Stimulated activated CD4-positive, alpha-beta T cell treated with anti-CD3 and anti-CD28 coated beads, TNF-alpha, amount 100 ng/mL, for 1 hour (primary cell): ENCODE measurements at places on chromosomes 13 and 19.

DNA sequence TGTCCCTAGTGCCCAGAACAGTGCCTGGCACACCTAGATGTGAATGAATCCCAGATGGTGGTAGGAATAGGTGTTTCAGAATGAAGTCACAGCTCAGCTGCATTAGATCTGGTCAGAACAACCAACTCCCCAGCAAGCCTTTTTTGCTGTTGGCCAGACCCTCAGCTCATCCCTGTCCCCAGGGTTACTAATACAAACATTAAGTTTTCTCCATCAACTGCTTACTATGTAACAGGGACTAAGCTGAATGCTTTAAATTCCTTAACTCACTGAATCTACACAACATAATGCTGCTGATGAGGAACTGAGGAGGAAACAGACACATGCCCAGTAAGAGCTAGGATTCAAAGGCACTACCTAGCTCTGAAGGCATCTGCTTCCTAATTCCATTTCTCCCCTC is 18.8 kb downstream of the SMG9 start:
- DNase-seq, result no peak

GRCh38 chr19:52638601-52639000 is 446 bp upstream of the ZNF83 start:
- no peak for DNase-seq

- DNase-seq, result no peak
Measured at GRCh38 chr13:80962855-80963254, 621.9 kb upstream of the SPRY2 start.

DNA sequence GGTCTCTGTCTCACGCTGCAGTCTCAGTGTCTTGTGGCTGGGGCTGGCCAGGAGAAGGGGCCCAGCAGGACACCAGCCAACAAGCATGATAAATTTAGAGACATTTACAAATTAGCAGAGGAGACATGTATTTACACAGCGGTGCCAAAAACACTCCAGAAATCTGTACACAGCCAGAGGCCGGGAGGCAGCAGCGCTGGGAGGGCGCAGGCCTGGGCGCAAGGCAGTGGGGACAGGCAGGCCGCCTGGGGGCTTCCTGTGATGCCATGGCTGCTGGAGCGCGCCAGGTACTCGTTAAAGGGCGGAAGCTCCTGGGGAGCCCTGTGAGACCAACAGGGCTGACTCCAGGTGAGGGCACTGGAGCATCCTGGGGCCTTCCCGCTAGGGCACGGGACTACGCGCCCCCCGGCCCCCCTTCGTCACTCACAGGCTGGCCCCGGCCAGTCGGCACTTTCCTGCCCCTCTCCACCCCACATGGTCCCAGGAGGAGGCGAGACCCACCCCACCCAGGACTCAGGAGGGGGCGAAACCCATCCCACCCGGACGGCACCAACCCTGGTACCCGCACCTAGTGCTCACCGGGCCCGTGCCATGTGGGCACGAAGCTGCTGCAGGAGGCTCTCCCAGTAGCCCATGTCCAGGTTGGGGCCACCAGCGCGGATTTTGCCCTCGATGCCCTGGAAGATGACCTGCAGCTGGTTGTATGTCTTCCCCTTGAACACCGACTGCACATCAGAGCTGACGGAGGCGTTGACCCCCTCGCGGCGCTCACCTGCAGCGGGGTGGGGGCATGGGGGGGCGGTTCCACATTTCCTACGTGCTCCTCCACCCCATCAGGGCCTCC is 7.4 kb upstream of the TBXA2R start:
- no peak for DNase-seq

DNA sequence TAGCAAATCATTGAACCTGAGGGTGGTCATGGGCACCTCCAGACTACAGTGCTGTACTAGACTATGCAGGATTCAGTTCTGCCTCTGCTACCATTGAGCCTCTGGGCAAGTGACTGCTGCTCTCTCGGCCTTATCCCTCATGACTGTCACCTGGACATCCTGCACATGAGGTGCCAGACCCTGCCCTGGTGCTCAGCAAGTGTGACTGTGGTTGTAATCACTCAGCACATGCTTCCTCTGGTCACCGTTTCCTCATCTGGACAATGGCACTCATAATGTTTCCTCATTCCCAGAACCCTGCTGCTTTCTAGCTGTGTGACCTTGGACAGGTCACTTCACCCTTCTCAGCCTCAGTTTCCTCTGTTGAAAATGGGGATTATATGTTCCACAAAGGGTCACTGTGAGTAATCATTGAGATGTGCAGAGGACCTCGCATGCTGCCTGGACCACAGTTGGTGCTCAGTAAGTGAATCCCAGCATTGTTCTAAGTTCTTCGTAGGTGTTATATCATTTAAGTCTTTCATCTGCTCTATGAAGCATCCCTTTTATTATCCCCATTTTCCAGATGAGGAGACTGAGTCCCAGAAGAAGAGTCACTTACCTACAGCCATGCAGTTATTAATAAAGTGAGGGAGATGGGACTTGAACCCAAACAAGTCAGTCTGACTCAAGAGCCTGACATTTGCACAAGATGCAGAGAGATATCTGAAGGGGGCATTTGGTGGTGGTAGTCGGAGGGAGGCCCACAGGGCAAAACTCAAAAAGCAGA is 3.2 kb downstream of the SYT3 start:
- DNase-seq, result no peak

GRCh38 chr13:99206873-99207272 is 6.2 kb downstream of the UBAC2 start:
- DNase-seq, result no peak

DNA sequence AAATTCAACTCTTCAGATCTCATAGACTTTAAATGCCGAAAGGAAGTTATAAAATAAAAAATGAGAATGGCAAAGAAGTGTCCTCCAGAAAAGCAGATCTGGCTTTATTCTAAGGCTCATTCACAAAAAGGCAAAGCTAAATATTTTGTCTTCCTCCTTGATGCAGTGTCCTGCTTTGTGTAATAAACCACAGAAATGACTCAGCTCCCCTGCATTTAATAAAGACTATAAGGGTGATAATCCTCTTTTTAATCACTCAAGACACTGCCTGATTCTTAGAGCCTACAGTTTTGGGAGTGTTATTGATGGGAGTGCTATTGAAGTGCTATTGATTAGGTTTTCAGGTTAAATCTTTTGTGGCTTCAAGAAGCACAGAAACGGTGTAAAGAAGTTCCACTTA is 482.0 kb downstream of the PCDH20 start:
- DNase-seq, result no peak

- no peak for DNase-seq
Measured at GRCh38 chr19:41999071-41999877, 5.2 kb upstream of the ATP1A3 start.

DNA sequence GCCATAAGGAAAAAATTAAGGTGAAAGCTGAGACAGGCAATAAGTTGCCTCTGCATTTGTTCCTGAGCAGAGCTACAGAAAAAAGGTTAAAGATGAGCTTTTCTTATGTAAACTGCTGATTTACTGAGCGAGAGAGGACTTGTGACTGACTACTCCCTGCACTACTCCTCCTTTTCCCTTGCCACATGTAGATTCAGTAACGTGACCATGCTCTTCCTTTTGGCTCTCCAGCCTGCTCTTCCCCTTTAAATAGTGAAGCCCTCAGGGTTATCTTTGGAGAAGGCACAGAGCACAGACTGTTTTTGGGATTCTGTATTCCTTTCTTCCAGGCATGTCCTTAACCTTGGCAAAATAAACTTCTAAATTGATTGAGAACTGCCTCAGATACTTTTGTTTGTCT is 630.2 kb downstream of the UQCRFS1 start:
- DNase-seq, result no peak

GRCh38 chr13:114067886-114068651 is 64.4 kb downstream of the RASA3 start:
- DNase-seq, result no peak

DNA sequence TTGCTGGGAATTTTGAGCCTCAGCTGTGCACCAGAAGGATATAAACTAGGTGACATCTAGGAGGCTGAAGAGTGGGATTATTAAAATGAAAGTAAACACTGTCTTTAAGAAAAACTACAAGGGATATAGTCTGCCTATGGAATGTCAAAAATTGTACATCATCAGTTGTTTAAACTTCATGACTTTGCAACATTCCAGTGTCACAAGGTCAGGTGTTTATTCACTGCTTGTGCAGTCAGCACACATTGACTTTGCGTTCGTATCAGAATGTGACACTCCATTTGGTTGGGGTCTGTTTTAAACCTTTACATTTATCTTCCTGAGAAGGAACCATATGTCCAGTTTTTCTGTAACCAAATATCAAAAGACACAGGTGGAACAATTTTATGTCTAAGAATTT is 85.6 kb downstream of the KL start:
- DNase-seq, result no peak

GRCh38 chr19:28427376-28428083 is 785.4 kb downstream of the UQCRFS1 start:
- DNase-seq, result no peak

DNA sequence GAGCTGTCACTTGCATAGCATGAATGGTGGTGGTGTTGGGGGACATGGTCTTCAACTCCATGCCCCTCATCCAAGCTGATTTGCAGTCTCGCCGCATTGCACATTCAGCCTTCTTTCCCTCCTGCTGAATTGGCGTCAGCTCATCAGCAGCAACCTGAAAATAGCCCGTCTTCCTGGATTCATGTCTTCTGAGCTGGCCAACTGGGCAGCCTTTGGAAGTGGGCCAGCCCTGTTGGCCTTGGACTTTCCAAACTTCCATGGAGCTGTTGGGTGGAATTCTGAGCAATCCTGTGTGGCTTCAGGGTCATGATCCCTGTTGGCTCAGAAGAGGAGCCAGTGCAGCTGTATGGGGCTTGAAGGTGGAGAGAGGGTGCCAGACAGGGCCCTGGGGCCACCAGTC is 68.8 kb downstream of the ZNF536 start:
- no peak for DNase-seq
